ENCODE measurements at places on chromosomes 5 and 9.

DNA sequence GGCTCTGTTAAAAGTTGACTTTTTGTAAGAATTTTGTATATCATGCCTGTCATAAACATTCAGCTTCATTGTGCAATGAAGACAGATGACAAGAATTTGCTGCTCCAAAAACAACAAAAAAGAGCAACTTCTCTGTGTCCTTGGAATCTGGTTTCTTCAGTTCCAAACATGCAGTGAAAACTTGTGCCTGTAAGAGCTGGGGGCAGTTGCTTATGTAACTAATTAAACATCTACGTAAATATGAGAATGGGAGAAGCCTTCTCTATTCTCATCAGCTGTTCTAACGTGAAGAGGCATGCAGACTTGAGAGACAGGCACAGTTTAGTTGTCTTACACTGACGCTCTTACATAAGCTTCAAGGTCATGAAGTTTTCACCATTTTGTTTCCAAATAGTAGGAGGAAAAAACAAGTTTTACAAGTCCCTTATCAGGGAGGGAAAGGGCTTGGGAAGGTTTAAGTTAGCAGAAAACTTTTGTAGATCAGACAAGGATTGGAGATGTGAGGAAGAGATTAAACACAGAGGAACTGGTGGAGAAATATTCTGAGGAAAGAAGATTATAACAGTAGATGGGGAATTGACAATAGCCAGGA is 170.4 kb downstream of the RFK start:
- DNase-seq, result no peak

- no peak for DNase-seq
Observed at GRCh38 chr5:135016861-135017290, 17.2 kb downstream of the PITX1 start.

DNA sequence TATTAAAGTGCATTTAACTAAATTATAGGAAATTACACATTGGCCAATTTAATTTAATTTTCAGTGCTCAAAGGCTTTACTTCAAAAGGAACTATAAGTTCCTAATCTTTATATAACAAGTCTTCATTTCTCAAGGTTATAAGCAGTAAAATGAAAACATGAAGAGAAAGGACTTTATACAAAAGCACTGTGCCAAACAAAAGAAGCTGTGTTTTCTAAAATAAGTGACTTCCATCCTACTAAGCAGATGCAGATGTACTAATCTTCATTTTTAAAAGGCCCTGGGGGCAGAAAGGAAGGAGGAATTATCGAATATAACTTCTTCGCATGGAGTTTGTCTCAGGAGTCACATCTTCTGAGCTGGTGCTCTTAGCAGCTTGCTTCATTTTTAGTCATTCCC is 81.4 kb downstream of the SHC3 start:
- no peak for DNase-seq

DNA sequence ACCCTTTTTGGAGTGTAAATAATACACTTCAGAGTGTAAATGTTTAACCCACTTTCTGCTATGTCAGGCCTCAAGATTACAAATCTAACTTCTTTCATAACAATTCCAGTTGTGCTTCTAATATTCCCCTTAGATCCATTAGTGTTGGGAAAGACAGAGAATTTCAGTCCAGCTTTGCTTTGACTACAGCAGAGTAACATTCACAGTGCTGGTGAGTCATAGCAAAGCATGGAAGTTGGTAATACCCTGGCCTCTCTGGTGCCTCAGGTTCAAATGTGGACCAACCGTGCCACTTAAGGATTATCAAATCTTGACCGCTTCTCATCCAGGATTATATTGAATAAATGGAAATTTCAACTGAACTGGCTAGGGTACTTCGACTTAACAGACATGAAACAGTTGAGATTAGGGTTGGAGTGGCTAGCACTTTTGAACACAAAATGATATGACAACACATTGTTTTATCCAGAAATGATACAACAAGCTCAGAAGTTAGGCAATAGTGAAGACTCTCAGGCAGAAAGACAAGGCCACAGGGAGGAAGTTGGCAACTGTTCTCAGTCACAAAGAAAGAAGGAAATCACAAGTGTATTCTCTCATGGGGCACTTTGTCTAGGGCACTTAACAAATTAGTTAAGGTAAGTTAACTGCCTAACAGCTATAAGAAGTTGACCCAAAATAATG is 24.4 kb upstream of the RASA1 start:
- DNase-seq, result no peak

GRCh38 chr5:41747301-41747700 is 122.9 kb downstream of the OXCT1 start:
- DNase-seq, result no peak

DNA sequence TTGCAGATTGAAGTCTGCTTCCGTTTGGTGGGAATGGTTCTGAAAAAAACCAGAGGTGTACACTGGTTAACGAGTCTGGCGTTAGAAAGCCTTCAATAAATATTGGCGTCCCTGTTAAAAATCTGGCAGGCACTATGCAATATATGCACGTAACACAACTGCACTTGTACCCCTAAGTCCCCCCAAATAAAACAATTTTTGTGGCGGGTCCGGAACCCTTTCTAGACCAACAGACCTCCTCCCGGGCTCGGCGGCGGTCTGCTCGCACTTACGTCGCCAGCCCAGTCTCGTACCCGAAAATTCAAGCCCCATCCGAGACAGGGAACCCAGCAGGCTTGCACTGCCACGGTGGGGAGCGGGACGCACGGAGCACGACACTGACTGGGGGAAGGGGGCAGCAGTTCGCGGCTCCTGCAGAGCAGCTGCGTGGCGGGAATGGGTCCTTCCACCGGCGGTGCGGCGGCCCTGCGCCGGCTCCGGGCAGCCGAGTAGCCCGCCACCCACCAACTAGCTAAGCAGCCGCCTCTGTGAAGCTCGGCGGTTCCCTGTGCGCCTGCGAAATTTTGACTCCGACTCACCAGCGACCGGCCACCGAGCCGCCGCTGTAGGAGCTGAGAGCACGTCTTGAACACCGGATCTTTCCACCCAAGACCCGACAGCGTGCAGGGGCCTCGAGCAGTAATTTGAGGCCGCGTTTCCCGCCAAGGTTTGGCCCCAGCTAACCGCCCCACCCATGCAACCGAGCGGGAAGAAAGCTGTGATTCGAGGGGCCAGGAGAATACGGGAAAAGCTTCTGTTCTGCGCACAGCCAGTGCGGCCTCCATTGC is 3.9 kb downstream of the MCIDAS start:
- DNase-seq, result no peak

DNA sequence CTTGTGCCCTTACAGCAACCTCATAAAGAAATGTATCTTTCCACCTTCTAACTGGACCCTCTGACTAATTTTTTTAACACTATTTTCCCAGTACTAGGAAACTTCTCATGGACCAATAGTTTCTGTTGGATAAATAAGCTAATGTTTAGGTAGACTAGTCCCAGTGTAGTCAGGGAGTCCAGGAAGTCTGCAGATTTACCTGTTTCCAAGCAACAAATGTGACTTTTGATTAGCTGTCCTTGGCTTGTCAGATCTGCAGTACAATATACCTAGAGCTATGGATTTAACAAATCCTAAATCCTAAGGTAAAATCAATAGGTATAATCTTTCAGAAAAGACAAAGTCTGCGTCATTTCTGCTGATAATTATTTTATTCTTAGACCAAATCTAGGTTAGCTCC is 55.7 kb downstream of the FAM174A start:
- no peak for DNase-seq

DNA sequence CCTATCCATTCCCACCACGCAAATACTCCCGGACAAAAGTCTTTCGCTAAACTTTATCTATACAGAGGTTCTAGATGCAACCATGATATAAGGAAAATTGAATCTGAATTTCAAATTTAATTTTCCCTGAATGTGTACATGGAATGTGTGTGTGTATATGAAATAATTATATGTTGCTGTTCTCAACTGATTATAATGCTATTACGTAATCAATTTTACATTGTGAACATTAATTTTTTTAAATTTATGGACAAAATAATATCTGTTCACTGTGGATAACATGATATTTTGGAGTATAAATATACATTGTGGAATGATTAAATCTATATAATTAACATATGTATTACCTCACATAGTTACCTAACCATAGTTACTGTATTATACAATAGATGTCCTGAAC is 1250.6 kb downstream of the EFNA5 start:
- DNase-seq, result no peak

DNA sequence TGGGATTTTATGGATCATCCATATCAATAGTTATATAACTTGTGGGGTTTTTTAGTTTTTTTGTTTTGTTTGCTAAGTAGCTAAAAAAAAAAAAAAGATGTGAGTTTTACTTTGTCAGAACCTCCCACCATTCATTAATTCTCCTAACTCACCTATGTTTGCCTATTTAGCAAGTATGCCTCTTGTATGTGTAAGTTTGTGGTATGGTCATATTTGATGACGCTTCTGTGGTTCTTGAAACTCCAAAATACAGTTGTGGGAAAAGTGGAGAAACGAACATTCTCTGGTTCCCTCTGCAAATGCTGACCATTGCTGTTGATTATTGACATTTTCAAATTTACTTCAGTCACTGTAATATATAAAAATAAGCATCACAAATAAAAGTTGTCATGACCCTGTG is 75.7 kb downstream of the PBX3 start:
- DNase-seq, result no peak

GRCh38 chr5:159426694-159427093 is 96.4 kb upstream of the IL12B start:
- DNase-seq, result no peak

DNA sequence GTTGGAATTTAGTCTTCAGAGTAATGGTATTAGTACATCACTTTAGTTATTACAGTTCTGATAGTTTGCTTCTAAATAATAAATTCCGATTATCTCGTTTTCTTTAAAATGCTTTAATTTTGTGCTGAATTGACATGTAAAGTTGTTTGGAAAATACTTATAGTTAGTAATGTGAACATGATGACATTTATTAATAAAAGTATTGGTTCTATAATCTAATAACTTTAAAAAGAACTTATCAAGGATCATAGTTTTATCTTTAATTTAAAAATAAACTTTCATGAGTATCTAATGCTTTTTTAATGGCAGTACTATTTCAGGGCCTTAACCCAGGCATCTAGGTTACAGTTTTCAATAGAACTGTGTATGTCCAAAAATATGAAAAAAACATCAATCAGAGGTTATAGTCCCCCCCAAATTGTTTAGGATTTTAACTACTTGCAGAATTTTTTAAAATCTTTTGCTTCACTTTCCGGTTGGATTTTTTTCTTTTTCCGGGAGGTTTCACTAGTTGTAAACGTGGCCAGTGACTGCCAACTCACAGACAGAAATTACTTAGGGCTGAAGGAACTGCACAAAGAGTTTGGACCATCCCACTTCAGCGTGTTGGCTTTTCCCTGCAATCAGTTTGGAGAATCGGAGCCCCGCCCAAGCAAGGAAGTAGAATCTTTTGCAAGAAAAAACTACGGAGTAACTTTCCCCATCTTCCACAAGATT is 680 bp downstream of the GPX8 start:
- DNase-seq, result no peak

GRCh38 chr9:125756518-125756917 is 9.3 kb downstream of the PBX3 start:
- DNase-seq, result no peak

DNA sequence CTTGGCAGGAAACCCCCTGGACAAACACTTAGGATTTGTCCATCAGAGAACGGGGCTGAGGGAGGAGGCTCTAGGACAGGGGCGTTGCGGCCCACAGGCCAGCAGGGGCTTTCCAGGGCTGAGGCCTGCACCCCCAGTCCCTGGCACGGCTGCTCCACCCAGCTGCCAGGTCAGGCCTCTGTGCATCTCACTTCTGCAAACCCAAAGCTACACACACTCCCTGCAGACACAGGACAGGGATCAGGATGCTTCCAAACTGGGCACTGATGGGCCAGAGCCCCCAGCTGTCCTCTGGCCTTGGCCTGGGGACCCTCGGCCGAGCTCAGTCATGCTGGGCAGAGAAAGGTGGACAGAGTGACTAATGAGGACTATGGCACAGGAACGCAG is 106.2 kb upstream of the SARDH start:
- no peak for DNase-seq

- no peak for DNase-seq
Observed at GRCh38 chr9:105376893-105377292, 70.9 kb upstream of the FSD1L start.

DNA sequence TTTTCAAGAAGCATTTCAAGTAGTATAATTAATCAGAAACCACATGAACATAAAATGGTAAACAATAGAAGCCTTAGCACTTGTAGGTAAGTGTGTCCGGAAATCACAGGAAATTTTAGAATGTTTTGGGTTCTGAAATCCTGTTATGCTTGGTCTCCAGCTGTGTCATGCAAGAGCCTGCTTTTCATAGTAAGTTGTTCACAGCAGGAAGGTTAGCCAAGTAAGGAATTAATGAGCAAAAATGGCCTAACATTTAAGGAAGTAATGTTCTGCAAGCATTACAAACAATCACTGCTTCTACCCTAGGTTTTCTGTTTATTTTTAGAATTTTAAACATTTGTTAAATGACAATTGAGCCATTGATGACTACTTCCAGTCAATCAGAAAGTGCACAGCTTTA is 669.5 kb downstream of the SLCO4C1 start:
- DNase-seq, result no peak
